ENCODE measurements at places on chromosomes 16 and 17.

DNA sequence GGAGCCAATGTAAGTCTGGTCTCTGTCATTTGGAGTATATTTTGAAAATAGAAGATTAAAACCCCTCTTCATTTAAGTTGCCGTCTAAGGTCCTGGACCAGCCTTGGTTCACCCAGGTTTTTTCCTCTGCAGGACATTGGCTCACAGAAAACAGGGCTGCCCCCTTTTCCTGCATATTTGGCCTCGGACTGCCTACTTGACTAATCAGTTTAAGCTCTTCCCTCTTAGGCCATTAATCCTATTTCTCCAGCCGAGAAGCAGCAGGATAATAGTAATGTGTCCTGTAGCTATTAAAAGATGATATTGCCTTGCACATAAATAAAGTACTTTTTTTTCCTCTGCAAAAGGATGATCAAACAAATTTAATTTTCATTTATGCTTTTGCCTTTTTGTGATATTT lies 52.1 kb downstream of the PRKCA start:
- no peak for DNase-seq

DNA sequence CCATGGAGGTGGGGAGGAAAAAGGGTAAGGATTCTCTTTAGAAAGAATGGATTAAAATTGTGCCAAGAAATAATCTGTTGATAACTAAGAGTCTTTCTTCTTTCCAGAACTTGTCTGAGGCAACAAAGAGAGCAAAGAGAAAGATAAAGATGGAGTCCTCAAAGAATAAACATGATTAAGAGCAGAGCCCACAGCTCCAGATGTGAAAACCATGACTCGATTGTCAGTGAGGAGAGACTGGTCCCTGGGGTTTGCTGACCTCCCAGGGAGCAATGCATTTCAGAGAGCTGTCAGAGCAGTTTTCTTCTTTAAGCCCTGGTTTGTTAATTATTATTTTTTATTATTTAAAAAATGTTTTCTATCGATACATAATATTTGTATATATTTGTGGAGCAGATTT lies 74.6 kb downstream of the TMEM100 start:
- no peak for DNase-seq

- no peak for DNase-seq
Measured at GRCh38 chr16:4231367-4231766, 10.5 kb downstream of the SRL start.

- no peak for DNase-seq
Measured at GRCh38 chr17:19928299-19928698, 49.3 kb downstream of the AKAP10 start.

GRCh38 chr17:82661717-82662683 lies 13.8 kb upstream of the WDR45B start:
- DNase-seq = no peak

Measured in cortex of kidney (tissue), 1 donor.